Left lung (tissue), 14 donors: ENCODE measurements at places on chromosomes 2 and 18.
A peak's percentile ranks its signal among the peaks of the same experiment; 100 is the strongest.

GRCh38 chr2:160826496-160826895, 332.9 kb upstream of the RBMS1 start:
- H3K4me1 ChIP-seq = no peaks in the 10 kb centered on the region
- no peak overlapping the region for H3K4me3 ChIP-seq
- DNase-seq = no peak
- H3K36me3 ChIP-seq = no peaks in the 10 kb centered on the region
- H3K27ac ChIP-seq = no peak overlapping the region

DNA sequence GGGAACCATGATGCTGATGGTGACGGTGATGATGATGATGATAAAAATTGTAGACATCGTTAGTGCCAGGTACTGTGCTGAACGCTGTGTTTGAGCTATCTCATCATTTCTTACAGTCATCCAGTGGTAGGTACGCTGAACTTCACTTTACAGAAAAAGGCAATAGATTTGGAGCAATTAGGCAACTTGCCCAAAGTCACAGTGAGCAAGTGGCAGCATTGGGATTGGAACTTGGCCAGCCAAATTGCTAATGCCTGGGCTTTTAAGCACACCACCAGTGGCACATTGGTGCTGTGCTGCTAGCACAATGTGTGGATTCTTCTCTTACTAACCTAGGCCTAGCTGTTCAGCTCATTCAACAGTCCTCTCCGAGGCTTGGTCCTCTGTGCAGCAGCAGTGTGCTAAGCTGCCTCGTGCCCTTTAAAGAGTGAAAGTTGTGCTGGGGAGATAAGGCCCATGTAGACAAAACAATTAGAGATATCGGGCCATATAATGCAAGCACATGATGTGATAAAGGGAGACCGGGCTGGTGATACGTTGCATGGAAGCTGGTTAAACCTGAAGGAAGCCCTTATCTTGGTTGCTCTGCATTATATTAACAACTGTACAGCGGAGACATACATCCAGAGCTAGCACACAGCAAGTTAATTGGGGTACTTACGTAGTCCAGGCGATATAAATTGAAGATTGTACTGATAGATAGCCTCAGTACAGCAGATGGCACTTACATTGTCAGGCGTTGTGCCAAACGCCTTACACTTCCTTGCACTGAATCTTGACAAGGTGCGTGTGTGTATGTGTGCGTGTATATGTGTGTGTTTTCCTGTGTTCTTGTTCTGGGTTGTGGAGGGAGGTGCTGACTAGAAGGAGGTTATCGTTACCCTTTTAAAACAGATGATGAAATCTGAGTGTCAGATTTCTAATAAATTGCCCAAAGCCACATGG, 28.4 kb downstream of the HK2 start:
- H3K27ac ChIP-seq = no peak overlapping the region
- H3K4me3 ChIP-seq = no peak overlapping the region

- H3K4me3 ChIP-seq = no peak overlapping the region
- H3K36me3 ChIP-seq = no peaks in the 10 kb centered on the region
- no peaks in the 10 kb centered on the region for H3K27me3 ChIP-seq
- DNase-seq = no peak
- no peak overlapping the region for H3K27ac ChIP-seq
- H3K4me1 ChIP-seq = no peaks in the 10 kb centered on the region
Observed at GRCh38 chr2:138640921-138641676, 139.1 kb downstream of the NXPH2 start.

- H3K4me3 ChIP-seq = no peak overlapping the region
- no peaks in the 10 kb centered on the region for H3K27me3 ChIP-seq
- no peaks in the 10 kb centered on the region for H3K4me1 ChIP-seq
- H3K36me3 ChIP-seq = no peaks in the 10 kb centered on the region
- no peak for DNase-seq
Observed at GRCh38 chr2:201788371-201788770, 7.6 kb upstream of the ALS2 start.

DNA sequence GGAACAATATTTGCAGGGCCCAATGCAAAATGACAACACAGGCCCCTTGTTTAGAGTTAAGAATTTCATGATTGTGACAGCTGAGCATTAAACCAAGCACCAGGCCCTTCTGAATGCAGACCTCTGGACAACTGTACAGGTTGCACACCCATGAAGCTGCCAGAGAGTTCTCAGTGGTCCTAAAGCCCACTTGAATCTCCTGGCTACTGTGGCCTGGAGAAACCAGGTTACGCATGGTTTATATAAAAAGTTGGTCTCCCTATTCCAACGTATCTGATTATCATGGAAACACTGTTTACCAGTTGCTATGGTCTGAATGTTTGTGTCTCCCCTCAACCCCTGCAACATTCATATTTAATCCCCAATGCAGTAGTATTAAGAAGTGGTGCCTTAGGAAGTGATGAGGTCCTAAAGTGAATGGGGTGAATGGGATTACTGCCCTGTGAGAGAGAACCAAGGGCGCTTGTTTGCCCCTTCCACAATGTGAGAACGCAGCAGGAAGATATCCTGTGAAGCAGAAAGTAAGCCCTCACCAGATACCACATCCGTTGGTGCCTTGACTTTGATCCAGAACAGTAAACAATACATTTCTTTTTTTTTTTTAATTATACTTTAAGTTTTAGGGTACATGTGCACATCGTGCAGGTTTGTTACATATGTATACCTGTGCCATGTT, 48.0 kb upstream of the ANXA4 start:
- no peaks in the 10 kb centered on the region for H3K36me3 ChIP-seq
- peak overlapping the region; percentile 75 for H3K27ac ChIP-seq
- H3K27me3 ChIP-seq = no peaks in the 10 kb centered on the region
- H3K4me3 ChIP-seq = no peak overlapping the region

DNA sequence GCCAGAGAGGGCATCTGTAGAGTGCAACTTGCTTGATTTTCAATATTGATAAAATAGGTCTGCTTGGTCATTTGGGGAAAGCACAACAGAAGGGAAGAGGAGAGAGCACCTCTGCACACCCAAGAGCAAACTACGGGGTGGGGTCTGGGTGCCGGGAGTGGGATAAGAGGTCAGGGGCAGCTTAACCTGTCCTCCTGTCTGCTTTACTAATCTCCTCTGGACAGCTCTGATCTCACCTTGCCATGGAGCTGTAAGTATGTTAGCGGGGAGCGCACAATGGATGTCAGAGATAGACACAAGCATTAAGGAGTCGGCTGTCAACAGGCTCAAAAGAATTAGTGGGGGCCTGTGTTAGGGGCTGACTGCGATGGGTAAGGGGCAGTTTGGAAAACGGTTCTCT, 328.7 kb downstream of the CYRIA start:
- no peaks in the 10 kb centered on the region for H3K27me3 ChIP-seq
- H3K36me3 ChIP-seq = no peaks in the 10 kb centered on the region
- no peak for DNase-seq
- H3K4me3 ChIP-seq = no peak overlapping the region
- no peaks in the 10 kb centered on the region for H3K4me1 ChIP-seq
- no peak overlapping the region for H3K27ac ChIP-seq

GRCh38 chr2:240569523-240569997, 1.3 kb downstream of the RNPEPL1 start:
- H3K4me1 ChIP-seq = peaks cover 36% of the 10 kb centered on the region
- H3K4me3 ChIP-seq = peak overlapping the region; percentile 49
- no peaks in the 10 kb centered on the region for H3K36me3 ChIP-seq
- no peaks in the 10 kb centered on the region for H3K27me3 ChIP-seq
- peak overlapping the region; percentile 89 for H3K27ac ChIP-seq
- DNase-seq = no peak

DNA sequence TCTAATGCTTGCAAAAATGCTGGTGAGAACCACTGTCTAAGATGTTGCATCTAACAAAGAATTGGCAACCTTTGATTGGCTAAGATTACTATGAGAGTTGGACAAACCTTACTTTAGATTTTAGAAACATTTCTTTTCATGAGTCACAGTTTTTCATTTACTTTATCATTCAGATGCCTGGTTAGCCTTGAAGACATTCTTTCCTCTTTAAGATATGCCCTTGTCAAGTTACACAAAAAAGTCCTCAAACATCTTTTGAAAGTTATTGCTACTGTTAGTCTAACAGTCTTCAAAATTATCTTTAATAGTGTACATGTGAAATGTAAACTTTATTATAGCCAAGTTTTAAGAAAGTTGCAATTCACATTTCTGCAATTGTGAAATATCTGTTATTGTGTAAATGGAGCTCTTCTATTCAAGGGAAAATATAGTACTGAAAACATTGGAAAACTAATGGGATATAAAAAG, 276.3 kb downstream of the RND3 start:
- no peaks in the 10 kb centered on the region for H3K36me3 ChIP-seq
- no peaks in the 10 kb centered on the region for H3K27me3 ChIP-seq
- H3K4me3 ChIP-seq = no peak overlapping the region
- no peaks in the 10 kb centered on the region for H3K4me1 ChIP-seq
- DNase-seq = peak; percentile 41

GRCh38 chr2:10007435-10007834, 35.9 kb upstream of the KLF11 start:
- H3K27ac ChIP-seq = no peak overlapping the region
- H3K4me3 ChIP-seq = no peak overlapping the region
- H3K4me1 ChIP-seq = peaks cover 7% of the 10 kb centered on the region
- no peaks in the 10 kb centered on the region for H3K36me3 ChIP-seq
- H3K27me3 ChIP-seq = peaks cover 16% of the 10 kb centered on the region

DNA sequence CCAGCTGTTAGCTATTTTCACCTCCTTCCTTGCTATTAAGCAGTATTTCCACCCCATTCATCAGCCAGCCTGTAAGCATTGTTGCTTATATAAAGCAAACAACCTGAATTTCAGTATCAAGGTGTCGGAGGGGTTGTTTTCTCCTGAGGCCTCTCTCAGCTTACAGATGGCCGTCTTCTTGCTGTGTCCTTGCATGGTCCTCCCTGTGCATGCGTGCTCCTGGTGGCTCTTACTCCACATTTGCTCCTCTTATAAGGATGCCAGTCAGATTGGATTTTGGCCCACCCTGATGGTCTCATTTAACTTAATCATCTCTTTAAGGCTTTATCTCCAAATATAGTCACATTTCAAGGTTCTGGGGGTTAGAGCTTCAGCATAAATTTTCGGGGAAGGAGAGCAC, 2.6 kb downstream of the MAIP1 start:
- no peaks in the 10 kb centered on the region for H3K36me3 ChIP-seq
- H3K4me3 ChIP-seq = no peak overlapping the region
- no peak for DNase-seq
- H3K27me3 ChIP-seq = no peaks in the 10 kb centered on the region
- no peak overlapping the region for H3K27ac ChIP-seq

GRCh38 chr2:183011743-183012142, 26.5 kb downstream of the NCKAP1 start:
- no peak overlapping the region for H3K4me3 ChIP-seq
- no peak overlapping the region for H3K27ac ChIP-seq
- no peak for DNase-seq
- no peaks in the 10 kb centered on the region for H3K36me3 ChIP-seq

DNA sequence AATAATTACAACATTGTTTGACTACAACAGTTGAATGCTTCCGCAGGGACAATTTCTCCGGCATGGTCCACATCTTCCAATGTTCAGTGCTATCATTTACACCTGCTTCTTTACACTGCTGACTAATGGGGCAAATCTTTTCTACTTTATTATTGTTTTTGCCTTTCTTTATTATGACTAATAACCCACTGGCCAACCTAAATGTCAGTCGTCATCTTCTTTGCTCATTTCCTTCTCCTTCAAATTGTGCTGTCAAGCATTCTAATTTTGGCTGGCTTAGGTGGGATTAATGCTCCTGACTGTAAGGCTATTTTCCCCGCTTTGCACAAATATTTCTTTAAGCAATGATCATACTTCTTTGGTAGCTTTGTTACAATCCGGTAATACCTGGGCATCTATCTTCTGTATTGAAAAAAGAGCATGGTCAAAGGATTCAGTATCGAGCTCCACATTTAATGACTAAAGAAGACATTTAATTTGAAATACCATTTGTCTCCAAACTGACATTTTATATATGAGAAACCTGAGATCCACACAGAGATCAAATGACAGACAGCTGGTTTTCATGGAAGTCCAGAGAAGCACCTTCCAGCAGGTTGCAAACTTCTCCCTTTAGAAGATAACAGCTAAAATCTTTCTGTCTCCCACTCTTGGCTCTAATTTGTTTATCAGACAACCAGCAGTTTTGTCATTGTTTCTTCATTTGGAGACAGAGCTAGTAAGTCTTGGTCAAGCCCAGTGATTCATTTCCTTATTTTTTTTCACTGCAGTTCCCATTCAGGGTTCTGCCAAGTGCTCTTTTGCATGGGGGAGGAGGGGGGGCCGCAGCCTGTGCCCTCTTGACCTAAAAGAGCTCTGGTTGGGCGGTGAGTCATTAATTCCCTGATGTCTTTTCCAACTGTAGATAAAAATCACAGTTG, 132.9 kb downstream of the SOCS6 start:
- DNase-seq = peak; percentile 86
- H3K4me3 ChIP-seq = no peak overlapping the region
- no peaks in the 10 kb centered on the region for H3K36me3 ChIP-seq
- peak overlapping the region; percentile 67 for H3K27ac ChIP-seq

DNA sequence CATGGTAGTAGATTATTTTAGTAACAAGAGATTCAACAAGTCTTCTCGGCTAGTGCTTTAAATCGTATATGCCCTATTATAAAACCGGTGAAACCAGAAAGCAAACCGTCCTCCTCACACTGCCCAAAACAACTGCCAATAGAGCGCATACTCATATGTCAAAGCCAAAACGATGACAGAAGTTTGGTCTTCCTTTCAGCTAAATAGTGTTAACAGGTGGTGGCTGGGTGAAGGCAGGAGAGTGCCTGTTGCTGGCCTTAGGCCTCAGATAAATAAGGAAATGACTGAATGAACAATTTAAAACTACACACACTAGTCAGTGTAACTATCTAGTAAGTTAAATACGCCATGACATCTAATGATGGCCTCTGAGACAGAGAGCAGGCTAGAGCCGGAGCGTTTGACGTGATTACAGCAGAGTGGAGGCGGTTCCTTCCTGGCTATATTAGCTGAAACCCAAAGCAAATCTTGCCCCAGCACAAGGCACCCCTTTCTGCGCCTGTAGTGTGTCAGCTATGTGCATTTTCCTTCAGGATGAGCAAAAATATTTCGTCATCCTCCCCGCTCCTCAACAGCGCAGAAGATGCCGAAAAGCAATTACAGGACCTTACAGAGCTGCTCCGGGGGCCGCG, 1.6 kb downstream of the LONRF2 start:
- DNase-seq = no peak
- H3K27me3 ChIP-seq = peaks cover 82% of the 10 kb centered on the region

DNA sequence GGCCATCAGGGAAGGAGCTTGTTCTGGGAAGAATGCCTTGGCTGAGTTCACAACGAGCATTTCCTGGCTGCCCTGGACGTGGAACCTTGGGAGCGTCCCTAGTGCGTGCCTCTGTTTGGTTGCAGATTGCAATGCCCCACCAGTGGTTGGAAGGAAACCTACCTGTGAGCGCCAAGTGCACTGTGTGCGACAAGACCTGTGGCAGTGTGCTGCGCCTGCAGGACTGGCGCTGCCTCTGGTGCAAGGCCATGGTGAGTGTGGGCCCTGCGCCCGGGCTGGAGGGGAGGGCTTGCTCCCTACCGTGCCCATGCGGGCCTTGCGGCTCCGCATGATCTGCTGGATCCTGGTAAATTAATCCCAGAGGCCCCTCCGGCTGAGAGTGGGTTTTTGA, 81.9 kb downstream of the DGKD start:
- DNase-seq = no peak
- no peak overlapping the region for H3K4me3 ChIP-seq
- H3K4me1 ChIP-seq = no peaks in the 10 kb centered on the region
